ENCODE measurements at places on chromosomes 11 and 22.

- DNase-seq = no peak
These were observed at the start of gene CHRM1 for GRCh38 chr11:62921201-62921572. TSS of gene CHRM1 (minus strand) at chr11:62921363. CDS start at chr11:62911100, 10,263 bp downstream.

GRCh38 chr22:45776313-45776585, 104.6 kb downstream of the ATXN10 start:
- DNase-seq = no peak

- DNase-seq = no peak
These were observed 395.0 kb downstream of the TENM4 start for GRCh38 chr11:79045800-79046304.

- DNase-seq = no peak
These were observed 14.4 kb upstream of the OOSP1 start for GRCh38 chr11:59923813-59924212.

- DNase-seq = no peak
These were observed 590 bp downstream of the COMMD9 start for GRCh38 chr11:36288442-36289225.

GRCh38 chr11:46456269-46457001, 64.9 kb upstream of the CHRM4 start:
- no peak for DNase-seq

DNA sequence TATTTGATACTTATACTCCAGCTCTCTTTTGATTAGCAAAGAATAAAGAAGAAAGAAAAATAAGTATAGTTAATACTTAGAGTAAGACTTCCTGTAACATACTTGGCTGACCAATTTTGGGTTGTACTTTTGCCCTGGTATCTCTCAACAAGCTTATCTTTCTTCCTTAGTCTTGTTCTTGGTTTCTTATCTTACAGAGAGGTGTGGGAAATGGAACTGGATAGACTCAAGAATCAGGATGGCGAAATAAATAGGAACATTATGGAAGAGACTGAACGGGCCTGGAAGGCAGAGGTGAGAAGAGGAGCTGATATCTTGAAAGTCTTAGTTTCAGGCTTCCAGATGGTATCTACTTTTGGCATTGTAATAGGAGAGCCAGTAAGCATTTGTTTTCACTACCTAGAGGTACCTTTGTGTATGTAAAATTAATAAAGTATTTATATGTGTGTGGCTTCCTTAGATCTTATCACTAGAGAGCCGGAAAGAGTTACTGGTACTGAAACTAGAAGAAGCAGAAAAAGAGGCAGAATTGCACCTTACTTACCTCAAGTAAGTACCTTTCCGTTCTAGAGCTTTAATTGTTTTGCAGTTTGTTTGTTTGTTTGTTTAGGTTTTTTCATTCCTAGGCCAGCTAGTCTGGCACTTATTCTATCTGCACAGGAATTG, 11.3 kb upstream of the BACE1-AS start:
- DNase-seq = no peak

DNA sequence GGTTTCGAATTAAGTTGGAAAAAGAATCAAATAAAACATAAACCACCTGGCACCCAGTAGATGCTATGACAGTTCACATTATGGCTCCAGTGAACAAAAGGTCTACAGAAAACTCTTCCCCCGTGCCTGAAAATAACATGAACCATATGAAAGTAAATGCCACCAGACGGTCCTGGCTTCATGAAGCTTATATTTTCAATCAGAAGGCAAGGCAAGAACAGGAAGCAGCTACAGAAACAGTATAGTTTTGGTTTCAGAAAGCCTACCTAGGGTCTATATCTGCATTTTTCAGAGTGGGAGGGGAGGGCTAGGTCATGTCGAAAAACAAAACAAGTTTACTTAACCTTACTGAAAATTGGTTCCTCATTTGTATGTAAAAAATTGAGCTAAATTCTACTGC, 9.8 kb downstream of the RAB30 start:
- DNase-seq = no peak

DNA sequence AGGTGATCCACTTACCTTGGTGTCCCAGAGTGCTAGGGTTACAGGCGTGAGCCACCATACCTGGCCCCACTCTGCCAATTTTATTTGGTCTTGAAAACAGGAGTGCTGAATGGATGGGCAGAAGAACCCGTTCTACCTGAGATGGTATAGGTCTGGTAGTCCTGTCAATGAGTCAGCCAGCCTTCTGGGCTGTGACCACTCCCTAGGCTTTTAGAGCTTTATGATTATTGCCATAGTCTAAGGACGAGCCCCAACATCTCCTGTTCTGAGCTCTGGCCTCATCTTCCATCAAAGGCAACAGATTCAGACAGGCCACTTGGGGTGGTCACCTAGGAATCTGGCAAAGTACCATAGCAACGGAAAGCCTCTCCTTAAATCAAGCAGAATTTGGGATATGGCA, 11.5 kb downstream of the ZDHHC5 start:
- DNase-seq = no peak

- no peak for DNase-seq
These were observed 21.3 kb upstream of the GRAMD4 start for GRCh38 chr22:46598737-46599424.

DNA sequence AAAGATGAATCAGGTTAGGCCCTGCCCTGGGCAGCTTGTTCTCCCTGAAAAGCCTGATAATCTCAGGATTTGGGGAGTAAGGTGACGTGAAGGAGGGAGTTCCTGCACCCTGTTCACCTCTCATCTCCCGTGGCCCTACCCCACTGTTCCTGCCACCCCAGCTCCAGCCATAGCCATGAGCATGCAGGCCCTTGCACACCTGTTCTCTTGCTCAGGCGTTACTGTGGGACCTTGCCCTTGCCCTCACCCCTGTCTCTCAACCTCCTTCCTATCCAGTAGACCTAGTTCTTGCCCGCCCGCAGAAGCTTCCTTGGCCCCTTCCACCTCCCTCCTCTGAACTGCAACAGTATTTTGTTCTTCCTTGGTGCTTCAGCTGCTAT, 15.0 kb downstream of the TSKU start:
- no peak for DNase-seq

- DNase-seq = no peak
These were observed 86.4 kb downstream of the DLG2 start for GRCh38 chr11:85540635-85541205.

DNA sequence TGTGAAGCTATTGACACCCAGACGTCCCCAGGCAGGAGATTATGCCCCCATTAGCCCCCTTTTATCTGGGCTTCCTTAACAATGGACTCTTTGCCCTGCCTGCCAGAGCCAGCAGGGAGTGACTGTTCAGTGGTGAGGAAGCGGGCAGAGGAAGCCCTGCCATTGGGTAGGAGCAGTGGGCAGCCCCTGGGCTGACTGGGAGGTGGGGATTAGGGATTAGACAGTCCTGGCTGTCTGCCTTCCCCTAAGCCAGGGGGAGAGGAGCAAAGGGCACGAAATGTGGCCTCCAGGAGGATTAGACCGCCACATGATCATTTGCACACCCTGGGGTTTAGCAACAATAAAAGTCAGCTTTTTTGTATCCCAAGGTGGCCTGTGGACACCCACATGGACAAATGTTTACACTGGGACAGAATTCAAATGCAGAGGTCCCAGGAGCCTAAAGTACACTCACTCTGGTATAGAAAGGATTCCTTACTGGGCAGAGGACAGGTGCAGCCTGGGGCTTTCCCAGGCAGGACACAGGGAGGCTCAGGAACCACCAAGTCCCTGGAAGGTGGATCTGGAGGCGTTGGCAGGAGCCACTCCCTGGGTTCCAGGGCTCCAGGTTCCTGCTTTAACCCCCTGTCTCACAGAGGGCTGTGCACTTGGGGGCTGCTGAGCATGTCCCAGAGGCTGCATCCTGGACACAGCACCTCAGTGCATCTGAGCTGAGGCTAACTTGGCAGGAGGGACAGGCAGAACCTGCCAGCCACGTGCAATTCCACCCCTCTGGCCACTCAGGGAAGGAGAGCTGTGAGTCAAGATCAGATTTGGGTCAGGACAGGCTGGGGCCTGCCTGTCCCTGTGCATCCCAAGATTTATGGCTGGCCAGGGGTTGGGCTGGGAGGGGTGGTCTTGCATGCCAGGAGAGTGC, 2.1 kb downstream of the PNPLA3 start:
- DNase-seq = no peak

- DNase-seq = no peak
These were observed 35.9 kb upstream of the TRIM29 start for GRCh38 chr11:120173807-120174206.

DNA sequence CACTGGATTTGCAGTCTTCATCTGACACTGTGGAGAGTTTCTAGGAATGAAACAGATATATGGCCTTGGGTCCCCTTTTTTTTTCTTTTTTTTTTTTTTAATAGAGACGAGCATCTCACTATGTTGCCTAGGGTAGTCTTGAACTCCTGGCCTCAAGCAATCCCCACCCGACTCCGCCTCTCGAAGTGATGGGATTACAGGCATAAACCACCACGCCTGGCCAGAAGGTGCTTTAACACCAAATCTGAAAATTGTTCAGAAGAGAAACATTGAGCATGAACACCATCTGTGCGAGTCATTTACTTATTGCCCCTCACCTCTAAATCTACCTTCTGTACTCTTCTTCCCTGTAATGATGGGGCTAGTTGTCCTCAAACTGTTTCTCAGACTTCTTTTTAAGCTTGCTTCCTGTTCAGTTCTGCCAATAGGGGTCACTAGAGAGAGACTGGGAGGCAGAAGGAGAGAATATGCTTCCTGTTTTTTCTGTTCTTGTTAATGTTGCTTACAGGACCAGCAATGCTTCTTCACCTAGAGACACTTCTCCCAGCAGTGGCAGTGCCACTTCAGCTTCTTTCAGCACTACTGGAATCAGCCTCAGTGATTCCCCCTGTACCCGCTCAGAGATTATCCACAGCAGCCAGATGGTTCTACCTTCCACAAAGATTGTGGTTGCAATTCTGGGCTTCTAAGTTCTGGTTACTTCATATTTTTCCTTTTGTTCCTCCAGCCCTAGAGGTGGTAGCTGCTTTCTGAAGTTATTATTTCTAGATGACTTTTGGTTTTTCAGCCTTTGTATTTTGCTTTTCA, 20.8 kb upstream of the ZBED5 start:
- no peak for DNase-seq

DNA sequence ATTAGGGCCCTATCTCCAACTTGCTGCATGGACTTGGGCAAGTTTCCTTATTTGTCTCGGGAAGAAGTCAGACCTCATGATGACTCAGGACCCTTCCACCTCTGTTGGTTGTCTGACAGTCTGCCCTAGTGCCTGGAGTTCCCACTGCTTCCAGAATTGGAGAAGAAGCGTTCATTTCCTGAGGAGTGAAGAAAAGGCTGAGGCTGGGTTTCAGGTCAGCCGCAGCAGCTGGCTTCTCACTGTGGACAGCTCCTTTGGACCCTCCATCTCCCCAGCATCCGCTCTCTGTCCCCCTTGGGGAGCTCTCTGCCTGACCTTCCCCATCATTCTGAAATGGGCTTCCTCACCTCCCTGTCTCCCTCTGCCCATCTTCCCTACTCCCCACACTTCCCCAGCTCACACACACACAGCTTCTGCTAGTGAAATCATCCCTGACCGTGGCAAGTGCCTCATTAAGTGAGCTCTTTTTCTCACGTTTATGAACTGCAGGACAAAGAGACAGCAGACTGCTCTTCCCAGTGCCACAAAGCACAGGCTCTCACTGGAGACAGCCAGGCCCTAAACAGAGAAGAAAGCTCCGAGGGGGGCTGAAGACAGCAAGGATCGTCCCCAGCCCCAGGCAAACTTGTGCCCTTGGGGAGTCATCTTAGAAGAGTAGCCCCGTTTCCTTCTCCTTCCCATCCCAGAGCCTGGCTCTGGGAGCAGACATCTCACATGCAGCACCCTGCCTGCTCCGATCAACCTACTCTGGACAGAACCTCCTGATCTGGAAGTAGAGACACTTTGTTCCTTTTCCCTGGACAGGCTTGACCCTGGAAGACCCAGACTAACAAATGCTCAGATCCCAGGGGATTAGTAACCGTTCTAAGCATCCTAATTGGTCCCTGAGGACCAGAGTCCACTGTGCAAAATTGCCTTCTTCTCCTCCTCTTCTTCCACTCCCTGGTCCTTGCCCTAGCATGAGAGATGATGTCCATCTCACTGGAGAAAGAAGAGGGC, 157.9 kb downstream of the FEZ1 start:
- no peak for DNase-seq

DNA sequence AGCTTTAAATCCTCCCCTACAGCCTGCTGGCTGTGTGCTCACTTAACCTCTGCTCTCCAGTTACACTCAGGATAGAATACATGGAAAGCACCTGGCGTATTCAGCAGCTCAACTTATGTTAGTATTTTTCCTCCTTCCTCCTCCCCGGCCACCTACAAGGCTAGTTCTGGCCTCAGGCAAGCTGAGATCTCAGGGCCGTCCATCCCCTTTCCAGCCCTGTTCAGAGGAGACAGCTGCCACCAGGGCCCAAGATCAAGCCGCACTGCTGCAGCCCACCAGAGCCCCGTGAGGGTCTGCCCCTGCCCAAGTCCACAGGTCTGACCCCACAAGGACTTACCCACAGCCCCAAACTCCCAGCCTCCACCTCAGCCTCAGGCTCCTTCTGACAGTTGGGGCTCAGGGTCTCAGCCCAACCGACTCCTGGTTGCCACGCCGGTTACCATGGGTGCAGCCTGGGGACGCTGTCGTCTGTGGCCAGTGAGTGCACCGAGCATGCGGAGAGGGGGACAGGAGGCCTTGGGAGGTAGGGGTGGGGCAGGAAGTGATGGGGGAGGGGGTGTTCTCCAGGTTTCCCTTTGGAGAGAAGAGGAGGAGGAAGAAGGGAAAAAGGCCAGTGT, at the start of gene C11orf16:
Gene C11orf16 (minus strand): TSS at position 384 of the 617 bp plus-strand sequence. CDS start 639 bp downstream, outside the sequence.
- DNase-seq = no peak

GRCh38 chr11:102729849-102730815, 5.4 kb upstream of the MMP8 start:
- DNase-seq = no peak

GRCh38 chr22:23098718-23099530, 28.6 kb downstream of the GNAZ start:
- DNase-seq = no peak

GRCh38 chr11:96204721-96205459, 138.1 kb downstream of the MAML2 start:
- DNase-seq = no peak

DNA sequence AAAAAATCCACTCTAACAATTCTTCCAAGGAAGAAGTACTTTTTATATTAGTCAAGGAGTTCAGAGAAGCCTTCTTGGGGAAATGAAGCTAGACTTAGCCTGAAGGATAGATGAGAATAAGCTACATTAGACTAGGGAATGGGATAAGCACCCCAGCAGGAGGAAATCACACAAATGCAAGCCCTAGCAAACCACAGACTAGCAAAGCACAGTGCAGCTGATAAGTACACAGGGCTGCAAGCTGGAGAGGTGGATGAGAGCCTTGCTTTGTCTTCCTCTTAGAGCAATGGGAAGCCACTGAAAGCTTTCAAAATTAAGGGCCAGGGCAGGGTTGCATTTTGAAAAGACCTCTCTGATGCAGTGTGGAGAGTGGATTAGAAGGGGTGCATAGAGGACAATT, 946.2 kb downstream of the LRRC4C start:
- DNase-seq = no peak

Measured in stimulated activated CD4-positive, alpha-beta T cell treated with anti-CD3 and anti-CD28 coated beads, Interleukin-2, amount 100 ng/mL, for 48 hours (primary cell).